Fibroblast of the conjunctiva (primary cell): ENCODE measurements at places on chromosomes 16 and 17.

- no peak for DNase-seq
Measured at GRCh38 chr16:7967996-7968509, 622.3 kb downstream of the TMEM114 start.

DNA sequence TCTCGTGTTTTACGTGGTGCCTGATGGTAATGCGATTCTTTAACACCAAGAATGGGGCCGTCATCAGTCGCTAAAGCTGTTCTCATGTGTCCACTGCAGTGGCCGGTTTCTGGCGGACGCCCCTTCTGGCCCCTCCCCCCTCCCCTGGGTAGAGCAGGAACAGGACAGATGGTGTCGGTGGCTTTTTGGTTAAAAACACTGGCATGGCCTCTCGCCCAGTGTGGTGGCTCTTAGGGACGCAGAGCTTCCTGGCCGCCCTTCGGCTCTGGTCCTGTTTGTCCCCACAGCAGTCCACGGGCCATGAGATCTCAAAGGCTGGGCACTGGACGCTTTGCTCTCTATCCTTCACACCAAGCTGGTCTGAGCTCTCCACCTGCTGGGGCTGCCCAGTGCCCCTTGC lies 151.8 kb downstream of the BANP start:
- no peak for DNase-seq

DNA sequence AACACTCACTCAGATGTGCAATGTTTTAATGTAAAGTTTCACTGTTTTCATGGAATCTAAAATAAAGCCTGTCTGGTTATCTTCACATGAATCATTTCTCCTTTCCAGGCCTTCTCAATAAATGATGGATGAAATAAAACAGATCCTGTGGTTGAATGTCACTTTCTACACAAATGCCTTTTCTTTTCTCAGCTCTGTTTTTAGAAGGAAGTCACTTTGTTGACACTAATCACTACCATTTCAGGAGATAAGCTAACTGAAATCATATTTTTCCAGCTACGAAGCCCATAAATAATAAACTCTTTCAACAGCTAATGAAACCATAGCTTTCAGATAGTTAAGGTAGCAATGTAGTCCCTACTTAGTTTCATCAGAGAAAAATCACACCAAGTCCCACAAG lies 17.9 kb downstream of the NME2 start:
- no peak for DNase-seq

GRCh38 chr17:81996232-81996756 lies 18.9 kb downstream of the ASPSCR1 start:
- DNase-seq = no peak

DNA sequence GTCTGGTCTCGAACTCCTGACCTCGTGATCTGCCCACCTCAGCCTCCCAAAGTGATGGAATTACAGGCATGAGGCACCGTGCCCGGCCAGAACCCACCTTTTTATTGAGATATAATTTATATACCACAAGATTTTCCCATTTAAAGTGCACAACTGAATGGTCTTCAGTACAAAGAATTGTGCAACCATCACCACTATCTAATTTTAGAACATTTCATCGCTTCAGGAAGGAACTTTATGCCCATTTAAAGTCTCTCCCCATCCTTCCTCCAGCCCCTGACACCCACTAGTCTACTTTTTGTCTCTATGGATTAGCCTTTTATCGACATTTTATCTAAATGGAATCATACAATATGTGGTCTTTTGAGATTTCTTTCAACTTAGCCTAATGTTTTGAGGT lies 25.4 kb upstream of the HELZ start:
- DNase-seq = no peak

- no peak for DNase-seq
Measured at GRCh38 chr17:58391302-58391984, 25.9 kb downstream of the RNF43 start.

GRCh38 chr17:75075597-75076336 lies 12.0 kb upstream of the SLC16A5 start:
- DNase-seq = no peak

DNA sequence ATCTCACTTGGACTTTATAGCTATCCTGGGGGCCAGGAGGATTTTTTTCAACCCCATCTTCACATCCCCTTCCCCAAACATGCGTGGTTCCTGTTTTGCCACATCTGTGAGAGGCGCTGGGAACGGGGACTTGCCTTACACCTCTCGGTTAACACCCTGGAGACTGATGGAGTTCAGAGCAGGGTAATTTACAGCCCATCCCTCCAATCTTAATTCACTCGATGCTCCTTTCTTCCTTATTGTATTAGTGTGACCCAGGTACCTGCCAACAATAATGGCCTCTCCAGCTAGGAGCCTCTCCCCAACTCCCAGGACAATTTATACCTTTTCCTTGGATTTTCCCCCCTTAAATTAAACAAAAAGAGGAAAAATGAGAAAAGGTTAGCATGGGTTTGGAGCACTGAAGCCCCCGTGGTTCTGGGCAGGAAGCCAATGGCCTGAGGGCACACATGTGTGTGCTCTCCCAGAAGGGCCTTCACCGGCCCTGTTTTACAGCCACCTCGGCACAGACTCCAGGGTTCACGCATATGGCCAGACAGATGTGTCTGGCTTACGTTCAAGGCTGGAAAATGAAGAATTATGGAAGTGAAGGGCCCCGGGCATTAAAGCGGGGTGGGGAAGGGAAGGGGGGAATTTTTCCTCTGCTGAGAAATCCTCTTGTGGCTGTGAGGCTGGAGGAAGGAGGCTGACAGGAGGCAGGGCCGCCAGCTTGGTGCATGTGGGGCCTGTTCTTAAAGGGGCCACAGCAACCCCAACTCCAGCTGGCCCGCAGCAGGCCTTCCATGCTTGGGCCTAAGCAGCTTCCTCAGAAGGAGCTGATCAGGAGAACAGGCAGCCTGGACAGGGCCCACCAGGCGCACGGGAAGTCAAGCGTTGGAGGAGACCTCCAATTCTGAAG lies 21.4 kb downstream of the HIC1 start:
- no peak for DNase-seq

GRCh38 chr16:86211800-86212199 lies 298.5 kb upstream of the FOXF1 start:
- no peak for DNase-seq

GRCh38 chr16:28845761-28846079 lies 428 bp downstream of the TUFM start:
- no peak for DNase-seq

DNA sequence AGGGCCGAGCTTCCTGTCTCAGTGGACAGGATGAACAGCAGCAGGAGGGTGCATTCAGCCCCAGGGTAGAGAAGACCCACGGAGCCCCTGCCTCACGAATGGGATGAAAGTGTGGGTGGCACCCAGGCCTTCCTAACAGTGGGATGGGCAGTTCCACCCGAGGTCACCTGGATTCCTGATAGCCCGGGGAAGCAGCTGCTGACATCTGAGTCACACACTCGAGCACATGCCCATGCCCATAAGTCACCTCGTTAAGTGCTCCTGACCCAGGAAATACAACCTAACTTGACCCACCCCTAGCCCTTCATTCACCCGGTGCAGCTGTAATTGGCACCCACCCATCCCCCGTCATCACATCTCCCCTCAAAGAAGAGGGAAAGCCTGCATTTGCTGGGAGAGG lies 85.3 kb upstream of the FOXF1 start:
- no peak for DNase-seq

- no peak for DNase-seq
Measured at GRCh38 chr17:5919089-5919488, 151.1 kb upstream of the WSCD1 start.

DNA sequence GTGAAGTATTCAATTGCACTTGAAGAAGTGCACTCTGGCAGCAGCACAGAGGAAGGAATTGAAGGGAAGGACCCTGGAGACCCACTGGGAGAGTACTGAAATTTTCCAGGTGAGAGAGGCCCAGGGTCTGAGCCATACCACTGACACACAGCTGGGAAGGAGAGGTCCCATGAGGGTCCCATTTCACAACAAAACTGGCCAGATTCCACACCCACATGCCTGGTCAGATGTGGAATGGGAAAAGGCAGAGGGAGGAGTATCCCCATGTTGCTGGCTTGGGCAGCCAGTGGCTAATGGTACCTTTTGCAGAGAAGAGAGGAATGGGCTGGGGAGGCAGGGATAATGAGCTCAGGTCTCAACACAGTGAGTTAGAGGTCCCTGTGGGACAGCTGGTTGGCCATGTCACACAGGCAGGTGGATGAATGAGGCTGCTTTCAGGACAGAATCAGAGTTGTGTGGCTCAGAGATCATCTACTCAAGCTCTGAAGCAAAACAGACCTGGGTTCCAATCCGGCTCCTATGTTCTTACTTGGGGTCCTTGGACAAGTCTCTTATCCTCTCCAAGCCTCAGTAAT lies 26.2 kb upstream of the NGFR start:
- DNase-seq = no peak

DNA sequence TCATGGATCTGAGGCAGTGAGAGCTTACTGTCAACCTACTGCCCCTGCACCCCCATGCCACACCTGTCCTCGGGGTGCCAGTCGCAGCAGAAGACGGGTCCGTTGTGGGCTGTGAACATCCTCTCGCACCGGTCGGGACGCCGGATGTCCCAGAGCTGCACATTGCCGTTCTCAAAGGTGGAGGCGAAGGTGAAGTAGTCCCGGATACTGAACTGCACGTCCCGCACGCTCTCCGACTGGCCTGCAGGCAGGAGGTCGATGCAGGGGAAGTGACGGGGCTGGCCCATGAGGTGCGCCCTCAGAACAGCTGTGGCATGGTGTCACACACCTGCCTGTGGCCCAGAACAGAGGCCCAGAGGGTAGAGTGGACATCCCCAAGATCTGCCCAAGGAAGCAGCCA lies 2.7 kb downstream of the WDR24 start:
- DNase-seq = no peak

- DNase-seq = peak; percentile 87
Measured at GRCh38 chr17:68378268-68379176, 78.8 kb downstream of the WIPI1 start.

GRCh38 chr16:88464447-88465318 lies 11.6 kb downstream of the ZFPM1 start:
- DNase-seq = no peak

DNA sequence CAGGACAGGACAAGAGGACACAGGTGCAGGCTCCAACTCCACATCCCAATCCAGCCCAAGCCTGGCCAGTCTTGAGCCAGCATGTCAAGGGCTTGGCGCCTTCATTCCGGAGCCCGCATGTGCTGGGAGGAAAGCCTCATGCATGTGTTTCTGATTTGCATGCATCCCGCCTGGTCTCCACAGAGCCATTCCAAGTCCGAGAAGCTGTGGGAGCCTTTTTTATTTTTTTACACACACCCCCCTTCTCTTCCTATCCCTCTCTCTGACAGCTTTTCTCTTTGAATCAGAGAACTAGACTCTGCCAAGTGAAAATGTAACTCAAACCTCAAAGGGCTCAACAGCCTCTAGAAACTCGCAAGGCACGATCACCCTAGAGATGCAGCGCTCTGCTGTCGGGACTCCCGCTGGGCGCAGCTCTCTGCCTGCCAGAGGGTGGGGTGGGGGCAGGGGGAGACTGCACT lies 45.1 kb downstream of the NOG start:
- DNase-seq = peak; percentile 16

DNA sequence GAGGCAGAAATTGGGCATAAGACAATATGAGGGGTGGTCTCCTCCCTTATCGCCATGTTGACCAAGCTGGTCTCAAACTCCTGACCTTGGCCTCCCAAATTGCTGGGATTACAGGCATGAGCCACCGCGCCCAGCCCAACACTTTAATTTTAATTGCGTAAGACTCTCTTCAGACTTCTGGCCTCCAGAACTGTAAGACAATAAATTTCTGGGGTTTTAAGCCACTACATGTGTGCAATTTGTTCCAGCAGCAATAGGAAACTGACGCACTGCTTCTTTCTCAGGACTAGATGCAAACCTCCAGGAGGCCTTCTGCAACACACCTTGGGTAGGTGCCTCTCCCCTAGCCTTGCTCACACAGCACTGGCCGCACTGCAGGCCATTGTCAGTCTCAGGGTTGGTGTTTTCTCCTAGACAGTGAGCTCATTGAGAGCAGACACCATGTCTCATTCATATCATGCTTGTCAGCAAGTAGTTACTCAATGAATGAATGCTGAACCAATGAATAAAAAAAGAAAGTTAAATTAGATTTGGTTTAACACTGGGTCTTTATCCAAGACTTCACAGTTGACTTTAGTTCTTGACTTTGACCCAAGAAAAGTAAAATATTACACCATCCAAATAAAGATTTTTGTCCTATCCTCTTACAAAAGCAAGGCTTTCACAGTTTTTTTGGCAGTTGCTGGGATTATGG lies 5.5 kb upstream of the ACSF2 start:
- no peak for DNase-seq

DNA sequence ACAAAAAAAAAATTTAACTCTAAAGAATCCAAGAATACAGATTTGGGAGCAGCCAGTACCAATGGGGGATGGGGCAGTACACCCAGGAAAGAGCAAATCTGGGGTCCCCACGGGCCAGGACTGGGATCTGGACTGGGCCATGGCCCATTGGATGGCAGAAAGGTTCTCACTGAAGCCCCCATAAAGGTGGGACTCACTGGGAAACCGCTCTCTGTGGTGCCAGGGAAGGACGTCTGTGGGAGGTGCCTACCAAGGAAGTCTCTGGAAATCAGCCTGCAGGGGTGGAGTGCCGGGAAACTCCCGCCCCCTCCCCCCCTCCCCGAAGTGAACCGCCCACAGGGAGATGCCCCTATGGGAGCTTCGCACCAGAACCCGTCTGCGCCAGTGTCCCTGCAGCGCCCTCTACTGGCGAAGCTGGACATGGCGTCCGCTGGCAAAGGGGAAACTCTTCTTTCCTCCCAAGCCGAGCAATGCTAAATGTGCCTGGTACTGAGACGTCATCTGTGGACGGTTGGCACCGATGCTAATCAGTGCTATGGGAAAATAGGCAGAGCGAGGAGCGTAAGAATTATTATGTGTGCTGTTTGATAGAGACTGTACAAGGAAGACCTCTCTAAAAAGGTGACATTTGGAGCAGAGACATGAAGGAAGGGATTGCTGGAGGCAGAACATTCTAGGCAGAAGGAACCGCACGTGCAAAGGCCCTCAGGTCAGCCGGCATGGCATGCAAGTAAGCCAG lies 671.1 kb downstream of the WWOX start:
- DNase-seq = no peak

- no peak for DNase-seq
Measured at GRCh38 chr17:75645889-75646637, 12.8 kb downstream of the SMIM5 start.

DNA sequence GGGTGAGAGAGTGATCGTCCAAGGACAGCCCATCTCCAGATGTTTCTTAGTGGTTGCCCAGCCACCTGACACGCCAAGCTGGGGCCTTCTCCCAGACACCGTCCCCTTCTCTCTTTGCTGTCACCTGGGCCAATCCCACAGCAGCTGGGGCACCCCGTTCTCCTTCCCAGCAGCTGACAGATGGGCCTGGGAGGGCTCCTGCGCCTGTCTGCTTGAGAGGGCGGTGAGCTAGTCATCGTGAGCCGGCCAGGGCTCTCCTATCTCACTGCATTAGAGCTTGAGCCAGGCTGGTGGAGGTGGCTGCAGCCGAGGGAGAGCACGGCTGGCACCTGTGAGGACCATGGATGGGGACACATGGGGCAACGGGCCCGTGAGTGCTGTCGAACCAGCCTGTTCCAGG lies 41.2 kb downstream of the RAB11FIP3 start:
- no peak for DNase-seq
